ENCODE measurements at places on chromosomes 1 and 21.
A peak's percentile ranks its signal among the peaks of the same experiment; 100 is the strongest.

GRCh38 chr1:93625582-93626327 is 55.9 kb downstream of the BCAR3 start:
- peak; percentile 59 for DNase-seq

- DNase-seq = no peak
Measured at GRCh38 chr1:60657926-60658325, 424.4 kb upstream of the NFIA start.

DNA sequence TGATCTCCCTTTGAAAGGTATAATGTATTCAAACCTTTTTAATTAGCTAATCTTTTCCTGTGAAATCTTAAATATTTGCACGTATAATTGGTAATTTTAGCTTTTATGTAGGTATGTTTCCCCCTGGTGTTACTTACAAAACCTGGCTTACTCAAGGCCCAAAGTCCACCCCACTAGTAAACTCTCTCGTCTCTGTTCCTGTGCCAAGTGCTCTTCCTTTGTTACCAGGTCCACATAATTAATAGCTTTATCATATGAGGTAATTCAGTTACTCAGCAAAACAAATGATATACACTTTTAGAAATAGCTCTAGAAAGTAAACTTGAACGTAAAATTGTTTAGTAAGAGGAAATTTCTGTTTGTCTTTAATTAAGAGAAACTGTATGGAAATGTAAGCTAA is 36.7 kb downstream of the NFIA start:
- no peak for DNase-seq

DNA sequence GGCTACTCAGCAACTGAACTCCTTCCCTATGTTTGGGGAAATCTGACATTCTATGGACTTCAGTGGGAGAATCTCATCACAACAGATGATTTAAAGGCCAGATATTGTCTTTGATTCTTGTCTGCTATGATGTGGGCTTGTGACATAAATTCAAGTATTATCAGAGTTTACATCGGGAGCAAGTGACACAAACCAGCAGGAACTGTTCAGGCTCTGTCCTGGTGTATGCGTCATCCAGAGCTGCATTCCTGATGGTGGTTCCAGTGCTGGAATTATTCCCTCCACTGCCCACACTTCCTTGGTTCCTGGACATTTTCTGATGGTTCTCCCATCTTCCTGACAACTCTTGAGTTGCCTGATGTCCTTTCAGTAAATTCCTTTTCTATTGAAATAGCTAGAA is 10.8 kb upstream of the LSM10 start:
- no peak for DNase-seq

DNA sequence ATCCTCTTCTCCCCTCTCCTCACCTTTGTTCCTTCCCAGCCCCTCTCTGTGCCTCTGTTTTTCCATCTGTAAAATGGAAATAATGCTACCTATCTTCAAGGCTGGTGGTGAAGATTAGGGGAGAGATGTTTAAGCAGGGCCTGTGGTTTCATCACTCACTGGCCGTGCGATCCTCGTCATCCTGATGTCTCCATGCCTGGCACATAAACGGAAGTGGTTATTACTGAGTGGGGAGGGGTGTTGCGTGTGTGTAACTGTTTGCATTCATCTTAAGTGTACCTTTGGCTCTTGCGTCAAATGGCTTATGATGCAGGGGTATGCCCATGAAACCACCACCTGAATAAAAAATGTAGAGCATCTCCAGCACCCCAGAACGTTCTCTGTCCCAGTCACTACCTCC is 17.2 kb upstream of the C1QA start:
- DNase-seq = no peak
